LHCN-M2 (cell line): ENCODE measurements at places on chromosomes 7 and 10.
A peak's percentile ranks its signal among the peaks of the same experiment; 100 is the strongest.

DNA sequence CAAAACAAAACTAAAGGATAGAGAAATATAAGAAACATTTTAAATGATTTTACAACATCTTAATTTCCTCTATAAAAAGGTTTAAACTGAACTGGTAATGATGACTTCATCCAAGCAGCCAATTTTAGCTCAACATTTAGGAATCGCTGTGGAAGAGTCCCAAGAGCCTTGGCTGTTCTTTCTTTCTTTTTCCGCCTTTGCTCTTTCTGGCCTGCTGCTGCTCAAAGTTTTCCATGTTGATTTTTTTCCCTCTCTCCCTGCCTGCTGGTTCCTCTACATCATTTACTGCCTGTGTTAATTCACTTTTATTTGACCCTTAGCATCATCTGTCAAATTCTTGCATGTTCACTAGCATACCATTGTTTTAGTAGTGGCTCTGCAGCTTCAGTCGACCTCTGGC lies 146.9 kb downstream of the EVX1 start:
- no peak for DNase-seq

DNA sequence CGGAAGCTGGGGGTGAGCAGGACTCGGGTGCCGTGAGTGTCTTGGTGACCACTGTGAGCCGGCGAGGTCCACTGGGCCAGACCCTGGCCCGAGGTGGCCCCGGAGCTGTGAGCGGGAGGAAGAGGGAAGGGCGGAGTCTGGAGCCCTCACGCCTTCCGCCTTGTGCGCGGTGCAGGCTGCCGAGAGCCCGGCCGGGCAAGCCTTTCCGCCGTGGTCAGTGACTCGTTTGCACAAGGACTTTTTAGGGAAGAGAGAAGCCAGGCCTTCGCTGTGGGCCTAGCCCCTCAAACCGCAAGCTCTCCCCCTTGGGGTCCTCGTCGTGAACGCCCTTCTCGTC lies 40.9 kb upstream of the ZNF32 start:
- no peak for DNase-seq

DNA sequence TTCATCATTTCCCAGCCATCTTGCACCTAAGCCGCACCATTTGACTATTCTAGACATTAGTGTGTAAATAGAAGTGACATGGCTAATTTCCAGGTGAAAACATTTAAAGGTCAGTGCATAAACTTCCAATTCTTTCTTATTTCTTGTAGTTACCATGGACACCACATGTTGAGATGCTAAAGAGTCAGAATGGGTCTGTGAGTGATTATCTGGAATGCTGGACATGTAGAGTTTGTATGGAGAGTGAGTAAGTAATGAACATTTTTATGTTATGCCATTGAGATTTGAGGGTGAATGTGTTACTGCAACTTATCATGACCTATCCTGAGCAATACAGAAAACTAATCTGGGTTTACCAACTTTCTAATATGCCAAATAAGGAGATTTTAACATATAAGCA lies 60.4 kb downstream of the MEOX2 start:
- peak; percentile 44 for DNase-seq

DNA sequence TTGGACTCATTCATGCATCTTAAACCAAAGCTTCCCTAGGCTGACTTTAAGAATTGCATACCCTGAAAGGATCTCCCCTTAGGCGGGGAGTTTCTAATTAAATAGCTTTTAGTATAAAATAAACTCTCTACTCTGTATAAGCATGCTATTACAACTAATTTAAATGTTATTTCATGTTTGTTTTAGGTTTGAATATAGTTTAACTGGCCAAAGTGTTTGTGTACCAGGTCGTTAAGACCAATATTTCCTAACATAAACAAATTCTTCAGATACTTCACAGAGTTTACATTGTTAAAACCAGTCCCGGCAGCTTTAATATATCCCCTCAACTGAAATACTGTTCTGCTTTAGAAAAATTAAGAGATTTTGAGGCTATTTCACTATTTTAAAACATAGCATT lies 2.3 kb downstream of the GLI3 start:
- DNase-seq = no peak

DNA sequence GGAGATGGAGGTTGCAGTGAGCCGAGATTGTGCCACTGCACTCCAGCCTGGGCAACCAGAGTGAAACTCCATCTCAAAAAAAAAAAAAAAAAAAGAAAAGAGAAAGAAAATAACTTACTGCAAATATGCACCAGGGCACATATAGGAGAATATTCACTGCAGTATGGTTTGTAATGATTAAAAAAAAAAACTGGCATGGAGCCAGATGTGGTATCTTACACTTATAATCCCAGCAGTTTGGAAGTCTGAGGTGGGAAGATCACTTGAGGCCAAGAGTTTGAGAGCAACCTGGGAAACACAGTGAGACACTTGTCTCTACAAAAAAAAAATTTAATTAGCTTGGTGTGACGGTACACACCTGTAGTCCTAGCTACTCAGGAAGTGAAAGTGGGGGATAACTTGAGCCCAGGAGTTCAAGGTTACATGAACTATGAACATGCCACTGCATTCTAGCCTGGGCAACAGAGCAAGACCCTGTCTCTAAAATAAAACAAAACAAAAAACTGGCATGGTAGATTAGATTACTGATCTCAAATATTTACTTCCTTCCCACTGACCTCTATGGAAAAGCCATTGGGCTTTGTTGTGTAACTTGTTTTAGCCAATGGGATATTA lies 85.6 kb downstream of the MICU1 start:
- no peak for DNase-seq

GRCh38 chr10:71379118-71379766 lies 17.5 kb upstream of the CDH23 start:
- no peak for DNase-seq

DNA sequence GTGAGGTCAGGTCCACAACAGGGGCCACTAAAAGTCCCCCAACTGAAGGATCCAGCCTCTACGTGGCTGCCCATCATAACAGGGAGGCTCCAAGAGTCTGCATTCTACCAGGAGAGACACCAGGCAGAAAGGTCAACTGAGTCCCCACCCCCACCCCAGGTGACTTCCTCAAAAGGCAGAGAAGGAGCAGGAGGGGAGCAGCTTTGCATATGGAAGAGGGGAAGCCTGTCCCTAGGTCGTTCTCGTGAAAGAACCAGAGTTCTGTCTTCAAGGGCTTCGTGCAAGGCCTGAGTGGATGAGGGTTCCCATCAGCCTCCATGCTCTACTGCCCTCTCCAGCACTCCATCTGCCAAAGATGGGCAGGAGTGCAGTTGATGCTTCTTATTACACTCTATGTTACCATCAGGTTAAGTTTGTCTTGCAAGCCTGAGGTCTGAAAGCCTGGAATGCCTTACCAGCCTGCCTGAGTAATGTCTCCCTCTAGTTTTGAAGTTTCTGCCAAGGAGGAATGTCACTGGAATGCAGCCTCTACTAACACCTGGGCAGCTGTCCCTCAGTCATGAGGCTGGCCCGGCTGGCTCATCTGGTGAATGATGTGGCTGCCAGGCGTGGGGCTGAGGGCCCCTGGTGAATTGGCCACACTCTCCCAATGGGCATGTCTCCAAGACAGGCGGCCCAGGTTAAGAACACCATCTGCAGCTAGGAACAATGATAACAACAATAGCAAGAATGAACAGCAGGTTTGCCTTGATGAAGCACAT lies 54.3 kb upstream of the SMNDC1 start:
- DNase-seq = peak; percentile 37

DNA sequence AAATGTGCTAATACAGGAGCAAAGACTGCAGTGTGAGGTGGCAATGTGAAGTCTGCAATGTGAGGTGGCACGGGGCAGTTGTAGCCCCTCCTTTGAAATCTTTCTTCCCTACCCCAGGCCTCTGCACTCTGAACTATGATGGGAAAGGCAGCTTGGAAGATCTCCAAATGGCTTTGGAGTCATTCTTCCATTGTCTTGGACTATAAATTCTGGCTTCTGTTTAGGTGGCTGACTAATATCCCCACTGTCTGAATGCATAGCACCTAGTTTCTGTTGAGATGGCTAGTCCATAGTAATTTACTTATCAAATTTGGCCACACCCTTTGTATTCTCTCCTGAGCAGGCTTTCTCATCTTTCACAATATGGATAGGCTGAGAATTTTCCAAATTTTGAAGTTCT lies 175.0 kb downstream of the CFTR start:
- DNase-seq = no peak

GRCh38 chr10:89940076-89940475 lies 238.7 kb downstream of the KIF20B start:
- no peak for DNase-seq

DNA sequence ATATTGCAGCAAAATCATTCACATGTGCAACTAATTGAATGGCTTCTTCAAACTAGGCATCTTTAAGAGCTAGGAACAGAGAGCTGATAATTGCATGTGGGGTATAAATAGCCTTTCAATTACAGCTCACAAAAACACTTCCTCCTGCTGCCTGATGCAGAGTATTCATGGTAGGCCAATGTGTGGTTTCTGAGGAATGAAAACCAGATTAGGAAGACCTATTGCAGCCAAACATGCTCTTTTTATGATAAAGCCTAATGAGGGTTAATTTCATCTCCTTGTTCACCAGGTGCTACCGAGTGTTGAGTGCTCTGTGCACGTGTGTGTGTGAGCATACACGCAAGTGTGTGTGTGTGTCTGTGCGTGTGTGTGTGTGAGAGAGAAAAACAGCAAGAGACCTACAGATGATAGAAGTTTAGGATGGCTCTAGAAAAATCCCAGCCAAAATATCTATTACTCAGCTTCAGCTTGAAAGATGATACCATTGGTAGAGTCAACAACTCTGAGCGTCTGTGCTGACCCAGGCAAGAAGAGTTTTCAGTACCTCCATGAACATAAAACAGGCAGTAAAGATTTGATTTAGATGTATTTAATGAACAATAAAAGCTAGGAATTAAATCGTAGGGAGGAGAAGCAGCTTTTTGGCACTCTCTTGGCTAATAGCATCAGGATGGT lies 448.5 kb upstream of the ANKRD30A start:
- DNase-seq = peak; percentile 47

- DNase-seq = peak; percentile 75
Observed at GRCh38 chr10:130022086-130022485, 58.0 kb upstream of the EBF3 start.

- DNase-seq = peak; percentile 15
Observed at GRCh38 chr7:155590215-155591018, 44.1 kb upstream of the CNPY1 start.

DNA sequence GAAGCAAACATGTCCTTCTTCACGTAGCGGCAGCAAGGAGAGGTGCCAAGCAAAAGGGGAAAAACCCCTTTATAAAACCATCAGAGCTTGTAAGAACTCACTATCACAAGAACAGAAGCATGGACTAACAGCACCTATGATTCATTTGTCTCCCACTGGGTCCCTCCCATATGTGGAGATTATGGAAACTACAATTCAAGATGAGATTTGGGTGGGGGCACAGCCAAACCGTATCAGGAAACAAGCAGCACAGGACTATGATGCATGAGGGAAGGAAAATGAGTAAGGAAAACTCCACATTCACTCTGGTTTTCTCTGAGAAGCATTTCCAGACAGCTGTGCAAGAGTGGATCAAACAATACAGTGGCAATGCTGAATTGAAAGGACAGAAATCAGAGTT lies 81.6 kb downstream of the RSU1 start:
- DNase-seq = no peak

GRCh38 chr7:38655833-38656774 lies 24.9 kb upstream of the AMPH start:
- DNase-seq = no peak

DNA sequence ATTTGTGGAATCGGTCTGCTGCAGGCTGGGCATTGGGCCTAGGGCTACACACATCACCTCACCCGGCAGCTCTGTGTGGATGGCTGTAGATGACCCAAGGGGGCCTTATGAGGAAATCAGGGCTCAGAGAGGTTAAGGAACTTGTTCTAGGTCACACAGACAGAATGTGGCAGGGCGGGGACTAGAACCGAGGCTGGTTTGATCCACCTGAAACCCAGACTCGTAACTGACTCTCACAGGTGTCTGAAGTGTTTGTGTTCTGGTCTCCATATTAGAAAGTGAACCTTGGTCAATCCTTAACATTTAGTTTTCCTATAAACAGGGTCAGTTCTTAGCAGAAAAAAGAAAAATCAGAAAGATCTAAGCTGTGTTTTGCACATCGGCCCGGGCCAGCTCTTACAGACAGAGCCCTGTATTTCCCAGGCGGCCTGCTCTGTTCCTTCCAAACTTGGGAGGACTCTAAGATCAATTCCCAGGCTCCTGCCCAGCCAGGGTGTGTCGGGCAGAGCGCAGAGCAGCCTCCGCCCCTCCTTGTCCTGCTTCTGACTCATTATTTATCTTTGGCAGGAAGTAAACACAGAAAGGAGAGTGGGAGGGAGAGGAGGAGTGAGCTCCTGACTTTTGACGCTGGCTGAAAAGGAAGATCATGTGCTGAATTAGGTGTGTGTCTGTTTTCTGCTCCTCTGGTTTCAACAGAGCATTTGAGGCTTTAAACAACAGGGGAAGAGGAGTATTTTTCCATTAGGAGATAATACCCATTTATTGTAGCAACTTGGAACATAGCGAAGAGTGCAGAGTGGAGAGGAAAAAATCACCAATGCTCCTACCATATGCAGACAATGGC lies 74.1 kb downstream of the TACC2 start:
- DNase-seq = peak; percentile 86

GRCh38 chr10:110803239-110803749 lies 68.4 kb upstream of the PDCD4 start:
- no peak for DNase-seq

DNA sequence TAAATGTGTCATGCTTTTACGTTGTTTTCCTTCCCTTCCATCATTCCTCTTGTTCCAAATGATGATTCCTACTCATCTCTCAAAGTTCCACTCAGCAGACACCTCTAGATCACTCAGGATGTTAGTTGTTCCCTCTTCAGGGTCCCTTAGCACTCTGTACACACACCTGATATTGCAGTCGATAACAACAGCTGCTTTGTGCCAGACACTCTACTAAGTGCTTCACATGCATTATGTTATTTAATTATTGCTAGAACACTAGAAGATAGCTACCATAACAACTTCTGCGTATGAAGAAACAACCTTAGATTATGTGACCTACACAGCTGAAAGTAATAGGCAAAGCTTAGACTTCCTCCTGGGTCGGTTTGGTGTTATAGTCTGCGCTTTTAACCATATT lies 29.6 kb downstream of the PCBD1 start:
- DNase-seq = no peak

DNA sequence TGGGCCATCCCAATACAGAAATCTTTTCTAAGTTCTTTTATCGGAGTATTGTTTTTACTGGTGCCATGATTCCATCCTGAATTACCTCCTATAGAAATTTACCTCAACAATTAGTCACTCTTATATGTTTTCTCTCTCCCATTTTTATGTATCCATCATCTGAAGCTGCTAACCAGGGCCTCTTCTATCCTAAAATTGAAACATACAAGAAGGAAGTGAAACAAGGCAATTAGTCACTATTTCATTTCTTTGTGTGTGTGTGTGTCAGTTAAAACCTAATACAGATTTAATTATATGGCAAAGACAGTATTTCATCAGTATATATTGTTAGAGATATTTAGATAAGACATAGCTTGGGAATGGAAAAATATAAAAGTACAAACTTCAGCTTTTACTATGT lies 148.4 kb upstream of the AHR start:
- DNase-seq = no peak

- DNase-seq = no peak
Observed at GRCh38 chr7:157425137-157425731, 88.4 kb downstream of the DNAJB6 start.

GRCh38 chr7:50599385-50599784 lies 34.2 kb upstream of the DDC start:
- no peak for DNase-seq

GRCh38 chr7:84337429-84337828 lies 142.8 kb upstream of the SEMA3A start:
- no peak for DNase-seq

GRCh38 chr7:5665094-5666025 lies 116.1 kb downstream of the RNF216 start:
- DNase-seq = peak; percentile 84

GRCh38 chr10:69318867-69319727 lies 40.8 kb downstream of the HK1 start:
- DNase-seq = peak; percentile 61
